ENCODE measurements at places on chromosomes 7 and 10.

GRCh38 chr7:134089446-134089845, 37.7 kb upstream of the LRGUK start:
- DNase-seq: no peak

GRCh38 chr7:103389263-103389662, 41.8 kb downstream of the PSMC2 start:
- DNase-seq: no peak

DNA sequence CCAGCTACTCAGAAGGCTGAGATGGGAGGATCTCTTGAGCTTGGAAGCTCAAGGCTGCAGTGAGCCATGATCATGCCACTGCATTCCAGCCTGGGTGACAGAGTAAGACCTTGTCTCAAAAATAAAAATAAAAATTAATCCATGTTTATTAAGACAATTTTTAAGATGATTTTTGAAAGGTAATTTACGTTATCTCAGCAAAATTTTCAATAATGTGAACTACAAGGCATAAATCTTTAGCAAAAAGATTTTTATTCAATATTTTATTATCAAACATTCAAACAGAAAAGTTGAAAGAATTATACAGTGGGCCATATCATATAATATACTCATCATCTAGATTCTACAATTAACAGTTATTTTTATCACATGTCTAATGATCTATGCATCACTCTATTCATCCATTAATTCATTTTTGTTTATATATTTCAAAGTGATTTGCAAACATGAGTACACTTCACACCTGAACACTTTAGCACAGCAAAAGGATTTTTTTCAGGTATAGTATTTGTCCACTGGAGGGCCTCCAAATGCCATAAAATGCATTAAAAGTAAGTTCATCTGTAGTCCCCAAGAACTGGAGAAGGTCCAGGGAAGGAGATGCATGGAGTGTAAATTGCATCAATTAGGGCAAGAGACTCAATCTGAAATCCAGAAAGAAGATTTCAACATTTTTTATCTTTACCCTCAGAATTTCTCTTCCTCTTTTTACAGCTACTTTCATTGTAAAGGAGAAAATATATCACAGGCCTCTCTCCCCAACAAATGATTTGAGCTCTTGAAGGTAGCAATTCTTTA, 38.6 kb upstream of the RSBN1L start:
- DNase-seq: no peak

- DNase-seq: no peak
Observed at GRCh38 chr7:17401791-17402627, 103.6 kb downstream of the AHR start.

GRCh38 chr10:110513949-110514348, 16.2 kb downstream of the DUSP5 start:
- no peak for DNase-seq

DNA sequence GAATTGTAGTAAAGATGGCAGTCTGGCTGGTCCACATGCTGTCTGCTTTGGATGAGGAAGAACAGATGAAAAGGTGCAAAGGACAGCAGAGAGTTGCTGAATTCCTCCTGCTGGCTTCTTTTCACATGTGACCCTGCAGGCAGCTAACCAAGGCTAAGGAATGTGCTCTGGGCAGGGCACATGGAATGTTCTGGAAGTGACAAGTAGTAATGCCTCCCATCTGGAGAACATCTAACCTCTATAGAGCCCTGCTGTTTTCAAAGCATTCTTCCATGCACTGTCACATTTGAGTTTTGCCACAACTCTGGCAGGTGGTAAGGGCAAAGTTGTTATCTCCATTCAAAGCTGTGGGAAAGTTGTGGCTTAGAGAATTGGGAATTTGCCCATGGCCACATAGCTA, 208.8 kb downstream of the STK31 start:
- no peak for DNase-seq

DNA sequence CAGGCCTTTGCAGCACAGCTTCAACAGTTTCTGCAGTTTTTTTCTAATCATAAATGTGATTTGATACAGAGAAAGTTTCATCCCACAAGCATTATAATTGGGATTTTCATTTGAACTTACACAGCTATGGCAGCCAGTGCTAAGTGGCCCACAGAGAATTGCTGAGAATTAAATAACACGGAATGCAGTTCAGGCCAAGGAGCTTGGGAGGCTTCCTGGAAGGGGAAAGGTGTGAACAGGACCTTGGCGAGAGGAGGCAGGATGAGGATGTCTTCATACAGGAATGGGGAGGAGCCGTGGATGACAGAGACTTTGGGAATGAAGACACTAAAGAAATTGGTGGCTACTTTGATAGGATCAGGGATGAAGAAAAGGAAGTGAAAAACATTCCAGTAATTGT, 95.3 kb downstream of the ZNF22 start:
- DNase-seq: no peak

DNA sequence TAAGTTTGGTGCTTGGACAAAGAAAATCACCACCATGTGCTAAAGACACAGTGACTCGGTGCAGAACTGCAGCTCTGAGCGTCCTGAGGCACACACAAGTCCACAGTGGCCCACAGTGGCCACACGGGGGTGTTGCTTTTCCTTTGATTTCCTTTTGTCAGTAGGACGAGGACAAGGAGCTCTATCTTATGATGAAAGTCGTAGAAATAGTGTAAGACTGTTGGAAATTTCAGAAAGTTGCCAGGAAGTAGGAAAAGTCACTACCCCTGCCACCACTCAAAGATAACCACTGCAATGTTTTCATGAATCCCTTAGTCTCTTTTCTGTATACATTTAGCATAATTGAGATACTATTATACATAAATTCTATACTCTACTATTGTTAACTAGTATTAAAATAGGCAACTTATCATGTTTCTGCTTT, 146.0 kb downstream of the TNS3 start:
- DNase-seq: no peak

- DNase-seq: no peak
Observed at GRCh38 chr10:11516431-11516746, 95.1 kb downstream of the USP6NL start.

- DNase-seq: no peak
Observed at GRCh38 chr10:95382174-95382573, 91.4 kb upstream of the PDLIM1 start.

DNA sequence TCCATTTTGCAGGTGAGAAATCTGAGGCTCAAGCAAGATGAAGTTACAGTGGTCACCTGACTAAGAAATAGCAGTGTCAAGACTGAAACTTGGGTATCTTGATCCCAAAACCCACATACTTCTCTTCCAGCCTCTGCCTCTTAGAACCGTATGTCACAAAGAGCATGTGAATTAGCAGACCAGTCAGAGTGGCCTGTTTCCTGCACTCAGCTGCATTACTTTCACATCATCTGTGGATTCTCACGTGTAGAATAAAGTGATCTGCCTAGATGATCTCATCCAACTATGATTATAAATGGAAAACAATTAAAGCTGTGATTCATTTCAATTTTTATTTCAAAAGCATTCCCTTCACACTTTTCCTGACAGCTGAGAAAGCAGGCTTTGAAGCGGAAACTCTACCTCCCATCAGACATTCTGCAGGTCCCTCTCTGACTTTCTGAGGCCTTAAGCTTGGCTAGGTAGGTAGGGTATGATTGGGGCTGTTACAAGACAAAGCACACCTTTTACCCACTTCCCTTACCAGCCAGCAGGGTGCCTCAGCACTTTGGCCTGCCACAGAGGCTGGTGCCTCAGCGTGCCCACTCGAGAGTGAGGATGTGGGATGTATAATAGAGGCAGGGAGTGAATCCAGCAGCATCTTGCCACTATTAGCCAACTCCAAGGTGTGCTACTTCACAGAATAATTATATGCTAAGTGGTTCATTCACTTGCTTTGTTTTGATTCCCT, 70.2 kb upstream of the PDE1C start:
- no peak for DNase-seq

DNA sequence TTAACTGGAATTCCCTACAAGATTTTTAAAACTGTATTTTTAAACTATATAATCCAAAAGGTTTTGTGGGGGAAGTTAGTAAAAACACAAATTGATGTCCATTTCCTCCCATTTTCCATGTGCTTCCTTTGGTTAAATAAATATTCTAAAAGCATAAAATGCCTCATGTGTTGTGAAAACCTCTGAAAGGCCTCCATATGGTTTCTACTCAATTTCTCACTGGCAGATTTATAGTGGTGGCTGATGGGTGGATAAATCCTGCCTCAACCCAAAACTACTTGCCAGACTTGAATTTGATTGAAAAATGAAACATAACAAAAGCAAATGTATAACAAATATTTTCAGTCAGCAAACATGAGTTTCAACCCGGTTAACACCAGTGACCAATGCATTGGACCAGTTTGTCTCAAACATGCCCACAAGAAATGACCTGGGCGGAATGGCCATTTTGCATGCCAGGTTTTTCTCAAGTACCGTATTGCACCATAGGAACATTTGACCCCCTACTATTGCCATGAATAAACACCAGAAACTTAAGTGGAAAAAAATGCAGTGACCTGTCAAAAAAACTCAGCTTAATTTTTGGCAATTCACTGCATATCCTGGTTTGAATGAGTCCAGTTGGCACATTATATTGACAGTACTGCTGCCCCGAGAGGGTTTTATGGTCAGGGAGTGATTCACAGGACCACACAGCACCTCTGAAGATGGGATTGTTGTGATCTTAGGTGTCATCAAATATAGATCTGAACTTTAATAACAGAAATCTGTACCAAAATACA, 454.6 kb upstream of the ANKRD30A start:
- no peak for DNase-seq

- no peak for DNase-seq
Observed at GRCh38 chr10:132929953-132930548, 12.3 kb downstream of the CFAP46 start.

- no peak for DNase-seq
Observed at GRCh38 chr10:50316174-50316573, 64.9 kb upstream of the ASAH2 start.

- no peak for DNase-seq
Observed at GRCh38 chr10:110456523-110457091, 41.1 kb upstream of the DUSP5 start.

DNA sequence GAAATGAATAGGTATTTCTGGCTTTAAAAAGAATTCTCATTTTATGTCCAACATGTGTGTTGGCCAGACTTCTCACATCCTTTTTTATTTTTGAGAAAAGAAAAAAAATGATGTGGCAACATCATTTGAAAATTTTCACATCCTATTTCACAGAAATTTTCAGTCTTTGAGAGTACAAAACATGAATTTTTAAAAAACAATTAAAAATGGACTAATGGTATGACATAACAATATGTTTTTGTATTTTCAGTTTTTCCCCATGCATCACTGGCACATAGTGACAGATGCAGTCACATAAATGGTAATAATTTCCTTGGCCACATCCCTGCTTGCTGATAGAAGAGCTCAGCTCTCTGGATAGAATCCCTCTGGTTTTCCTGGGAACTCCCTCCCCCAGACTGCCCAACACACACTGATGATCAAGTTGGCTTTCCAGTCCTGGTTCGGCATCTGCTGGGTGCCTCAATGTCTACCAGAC, 188.5 kb upstream of the AGR3 start:
- DNase-seq: no peak

GRCh38 chr7:98210513-98211220, 572 bp upstream of the BHLHA15 start:
- no peak for DNase-seq

GRCh38 chr10:70576803-70577517, 25.6 kb downstream of the PRF1 start:
- no peak for DNase-seq

GRCh38 chr7:139538881-139539635, 15.6 kb downstream of the CLEC2L start:
- DNase-seq: no peak

DNA sequence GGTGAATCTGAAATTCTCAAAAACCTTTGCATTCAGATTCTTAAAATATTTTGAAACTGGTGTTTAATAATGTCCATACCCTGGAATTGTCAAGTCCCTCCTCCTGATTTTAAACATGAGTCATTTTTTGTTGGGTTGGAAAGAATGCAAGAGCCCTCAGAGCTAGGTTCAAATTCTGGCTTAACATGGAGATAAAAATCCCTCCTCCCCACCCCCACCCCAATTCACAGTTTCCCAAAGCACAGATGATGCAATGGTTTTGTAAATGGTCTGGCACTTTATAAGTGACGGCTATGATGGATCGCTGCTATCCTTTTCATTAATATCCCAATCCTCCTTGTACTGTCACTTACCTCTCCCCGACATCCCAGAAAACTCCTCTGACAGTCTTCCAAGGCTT, 332.8 kb downstream of the PLXNA4 start:
- DNase-seq: no peak

GRCh38 chr7:50860598-50860997, 77.9 kb upstream of the GRB10 start:
- no peak for DNase-seq

- DNase-seq: no peak
Observed at GRCh38 chr7:36894190-36894589, 169.9 kb upstream of the AOAH start.

DNA sequence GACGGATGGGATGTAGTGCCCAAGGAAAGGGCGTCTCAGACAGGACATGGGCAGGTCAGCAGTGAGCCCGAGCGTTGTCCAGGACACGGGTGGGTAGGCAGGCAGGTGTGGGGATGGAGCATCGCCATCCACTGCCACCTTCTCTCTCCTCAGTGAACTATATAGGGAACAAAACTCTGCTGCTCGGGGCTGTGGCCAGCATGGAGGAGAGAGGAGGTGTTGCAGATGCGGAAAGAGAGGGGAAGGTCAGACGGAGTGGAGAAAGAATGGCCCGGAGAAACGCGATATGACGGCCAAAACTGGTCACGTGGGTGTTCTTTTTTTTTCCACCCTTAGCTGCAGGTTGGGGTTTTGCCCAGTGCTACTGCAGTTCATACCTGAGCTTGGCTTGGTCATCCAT, 71.2 kb downstream of the GRID1 start:
- DNase-seq: no peak

DNA sequence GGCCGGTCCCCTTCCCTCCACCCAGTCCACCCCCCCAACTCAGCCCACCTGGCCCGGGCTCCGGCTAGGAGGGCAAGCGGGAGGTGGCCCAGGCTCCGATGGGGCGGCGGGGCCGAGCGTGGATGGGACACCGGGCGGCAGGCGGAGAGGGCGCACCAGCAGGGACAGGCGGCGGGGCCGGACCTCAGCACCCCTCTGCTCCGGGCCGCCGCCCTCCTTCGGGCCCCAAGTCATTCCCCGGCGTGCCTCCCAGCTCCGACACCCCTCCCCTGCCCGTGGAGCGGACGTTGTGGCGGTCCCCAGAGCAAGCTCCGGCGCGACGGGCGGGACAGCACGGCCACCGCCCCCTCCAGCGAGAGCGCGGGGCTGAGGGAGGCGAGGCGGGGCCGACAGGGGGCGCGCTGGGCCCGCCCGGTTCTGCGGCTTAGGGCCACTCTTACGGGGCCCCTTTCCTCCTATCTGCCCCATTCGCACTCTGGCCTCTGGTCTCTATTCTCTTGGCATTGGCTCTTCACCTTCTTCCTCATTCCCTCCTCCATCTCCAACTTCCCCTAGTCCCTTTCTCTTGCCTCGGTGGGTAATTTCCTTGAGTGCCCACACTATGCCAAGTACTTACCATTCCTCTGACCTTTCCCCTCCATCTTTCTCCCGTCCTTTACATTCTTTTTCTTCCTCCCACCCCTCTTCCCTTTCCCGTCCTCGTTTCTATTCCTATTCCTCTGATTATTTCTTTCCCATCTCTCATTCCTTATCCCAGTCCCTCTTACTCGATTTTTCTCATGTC, 701 bp upstream of the GBX1 start:
- DNase-seq: peak; percentile 31
